SK-N-SH (cell line): ENCODE measurements at places on chromosomes 2 and 18. TPM values are rescaled to one million over a fixed set of nuclear protein-coding genes. Genes with fewer than 3 reads are reported as not detected.

GRCh38 chr2:132941296-132942020, 271.5 kb upstream of the LYPD1 start:
- DNase-seq, result no peak

DNA sequence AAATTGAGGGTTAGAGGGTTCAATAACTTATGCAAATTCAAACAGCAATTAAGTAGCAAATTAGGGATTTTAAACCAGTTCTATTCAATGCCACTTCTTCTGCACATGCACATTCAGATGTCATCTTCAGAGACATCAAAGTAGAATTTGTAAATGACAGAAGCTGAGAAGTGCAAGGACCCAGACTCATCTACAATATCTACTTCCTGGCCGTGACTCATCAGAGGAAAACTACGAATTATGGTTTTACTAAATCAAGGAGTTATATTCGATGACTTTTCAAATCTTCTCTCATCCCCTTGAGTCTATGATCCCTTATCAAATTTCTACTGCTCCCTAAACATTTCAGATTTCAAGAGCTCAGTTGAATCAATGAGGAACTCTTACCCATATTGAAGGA, 20.0 kb upstream of the STAT4 start:
- no peak for DNase-seq

DNA sequence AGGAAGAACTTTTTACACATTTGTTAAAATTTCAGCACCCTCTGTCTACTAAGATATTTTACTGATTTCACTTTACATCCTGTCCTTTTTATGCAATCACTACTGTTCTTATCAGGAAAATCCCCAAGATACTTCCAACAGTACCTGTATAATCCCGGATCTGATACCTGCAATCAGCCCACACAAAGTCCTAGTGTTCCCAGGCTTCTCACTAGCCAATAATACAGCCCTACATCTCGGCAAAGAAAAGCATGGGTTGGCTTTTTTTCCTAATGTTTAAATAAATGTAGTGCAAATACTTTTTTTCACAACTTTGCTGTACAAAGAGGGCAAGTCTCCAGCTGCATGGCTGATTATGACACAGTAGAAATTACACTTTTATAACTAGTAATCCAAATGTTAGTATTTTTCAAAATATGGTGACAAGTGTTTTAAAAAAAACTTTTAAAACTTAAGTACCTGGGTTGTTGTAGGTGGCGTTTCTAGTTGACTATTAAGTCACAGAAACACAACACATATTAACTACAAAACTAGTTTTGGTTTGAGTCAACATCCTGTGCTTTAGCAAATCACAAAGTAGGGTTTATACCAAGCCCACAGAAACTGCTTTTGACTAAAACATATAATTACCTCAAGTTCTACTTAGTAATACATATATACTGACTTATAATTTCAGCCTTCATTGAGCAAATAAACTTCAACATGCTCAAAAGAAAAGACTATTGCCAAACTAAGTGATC, 19.5 kb downstream of the CNOT11 start:
- no peak for DNase-seq

DNA sequence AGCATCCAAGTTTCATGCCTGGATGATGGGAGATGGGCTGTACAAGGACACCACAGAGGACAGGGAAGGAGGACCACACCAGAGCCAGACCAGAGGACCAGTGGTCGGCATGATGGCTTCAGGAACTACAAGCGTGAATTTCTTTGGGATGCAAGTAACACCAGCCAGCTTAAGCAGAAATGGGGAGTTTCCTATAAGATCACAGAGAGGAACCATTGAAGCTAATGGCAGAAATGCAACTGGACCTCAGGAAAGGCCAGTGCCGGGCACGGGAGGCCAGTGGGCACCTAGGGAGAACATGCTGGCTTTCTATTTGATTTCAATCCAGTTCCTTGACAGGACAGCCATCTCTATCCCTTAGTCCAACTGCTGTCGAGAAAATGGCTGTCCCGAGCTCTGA, 145.4 kb downstream of the SH3BP4 start:
- DNase-seq, result no peak

- DNase-seq, result no peak
Observed at GRCh38 chr2:51998890-51999289, 967.0 kb upstream of the NRXN1 start.

DNA sequence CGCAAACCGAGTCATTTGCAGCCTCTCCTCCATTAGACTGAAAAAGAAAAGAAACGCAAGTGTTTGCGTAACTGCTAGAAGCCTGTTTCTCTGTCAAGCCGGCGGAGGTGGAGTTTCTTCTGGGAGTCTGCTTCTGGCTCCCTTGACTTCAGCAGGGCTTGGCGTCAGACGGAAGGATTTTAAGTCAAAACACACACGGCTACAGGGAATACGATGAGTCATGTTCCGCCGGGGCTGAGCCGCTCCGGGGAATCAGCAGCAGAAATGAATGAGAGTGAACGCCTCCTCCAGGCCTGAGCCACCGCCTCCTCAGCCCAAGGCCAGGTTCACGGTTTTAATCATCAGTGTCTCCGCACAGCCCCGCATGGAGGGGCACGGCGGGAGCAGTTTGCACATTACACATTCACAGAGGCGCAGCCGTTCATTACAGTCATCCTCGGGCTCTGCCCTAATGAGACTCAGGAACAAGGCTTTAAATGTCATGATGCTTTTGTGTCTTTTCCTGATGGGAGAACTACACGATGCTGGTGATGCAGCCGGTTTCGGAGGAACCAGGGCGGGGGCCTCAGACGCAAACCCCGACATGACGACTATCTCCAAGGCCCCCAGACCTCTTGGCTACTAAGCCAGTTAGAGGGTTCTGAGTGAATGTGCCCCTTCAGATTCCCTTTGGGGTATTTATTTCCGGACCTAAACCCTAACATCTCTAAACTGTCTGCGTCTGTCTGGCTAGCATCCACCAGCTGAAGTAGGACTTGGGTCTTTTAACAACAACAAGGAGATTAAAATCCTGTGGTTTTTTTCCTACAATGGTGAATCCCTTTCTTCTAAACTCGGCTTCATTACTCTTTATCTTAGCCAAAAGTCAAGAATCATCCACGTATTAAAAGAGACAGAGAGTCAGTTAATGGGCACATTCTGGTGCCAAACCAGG, 11.1 kb upstream of the SCG2 start:
- DNase-seq, result peak; percentile 69

- no peak for DNase-seq
Observed at GRCh38 chr2:29644949-29645348, 276.4 kb downstream of the ALK start.

DNA sequence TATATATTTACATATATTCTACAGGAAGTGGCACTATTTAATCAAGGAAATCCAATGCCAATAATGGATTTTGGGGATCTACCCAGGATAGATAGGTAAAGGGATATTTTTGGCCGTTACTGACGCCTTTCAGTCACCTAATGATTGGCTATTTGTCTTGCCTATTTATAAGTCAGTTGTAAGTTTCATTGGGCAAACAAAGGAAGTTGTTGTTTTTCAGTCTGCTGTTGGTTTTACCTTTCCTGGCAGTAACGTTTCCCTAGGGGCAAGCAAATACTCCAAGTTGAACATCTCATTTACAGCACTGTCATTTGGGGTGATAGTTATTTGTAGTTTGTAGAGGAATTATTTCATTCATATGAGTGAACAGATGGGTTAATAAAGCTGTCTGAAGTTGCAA, 17.0 kb upstream of the LANCL1 start:
- DNase-seq, result no peak

GRCh38 chr2:96775160-96775559, 14.5 kb downstream of the CNNM4 start:
- DNase-seq, result no peak

DNA sequence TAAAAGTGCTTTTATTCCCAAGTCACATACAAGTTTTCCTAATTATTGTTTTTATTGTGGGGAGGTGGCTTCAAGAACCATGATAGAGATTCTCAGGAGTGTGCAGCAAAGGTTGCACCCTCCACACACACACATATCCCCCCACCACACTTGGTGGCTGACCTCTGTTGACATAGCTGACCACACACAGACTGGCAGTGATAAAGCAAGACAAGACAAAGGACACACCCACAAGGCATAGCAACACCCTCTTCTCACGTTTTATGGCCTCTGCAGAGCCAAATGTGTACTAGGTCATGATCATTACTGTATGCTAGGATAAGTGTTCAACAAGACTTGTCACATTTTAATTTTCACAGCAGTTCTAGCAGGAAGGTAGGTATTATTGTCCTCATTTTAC, 143.0 kb upstream of the EPC2 start:
- DNase-seq, result no peak

DNA sequence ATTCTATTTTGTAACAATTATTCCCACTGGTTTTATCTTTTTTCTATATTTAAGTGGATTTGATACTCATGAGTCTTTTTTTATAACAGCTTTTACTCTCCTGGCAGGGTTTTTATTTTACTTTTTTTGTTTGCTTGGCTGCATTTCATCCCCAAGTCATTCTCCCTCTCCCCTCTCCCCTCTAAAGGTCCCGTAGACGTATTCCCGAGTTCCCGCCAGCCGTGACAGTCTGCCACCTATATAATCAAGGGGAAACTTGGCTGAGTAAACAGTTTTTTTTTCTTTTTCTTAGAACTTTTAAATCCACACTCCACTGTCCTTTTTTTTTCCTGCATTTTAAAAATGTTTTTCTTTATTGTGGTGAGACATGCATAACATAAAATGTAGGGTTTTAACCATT, 433.1 kb upstream of the HS6ST1 start:
- no peak for DNase-seq

DNA sequence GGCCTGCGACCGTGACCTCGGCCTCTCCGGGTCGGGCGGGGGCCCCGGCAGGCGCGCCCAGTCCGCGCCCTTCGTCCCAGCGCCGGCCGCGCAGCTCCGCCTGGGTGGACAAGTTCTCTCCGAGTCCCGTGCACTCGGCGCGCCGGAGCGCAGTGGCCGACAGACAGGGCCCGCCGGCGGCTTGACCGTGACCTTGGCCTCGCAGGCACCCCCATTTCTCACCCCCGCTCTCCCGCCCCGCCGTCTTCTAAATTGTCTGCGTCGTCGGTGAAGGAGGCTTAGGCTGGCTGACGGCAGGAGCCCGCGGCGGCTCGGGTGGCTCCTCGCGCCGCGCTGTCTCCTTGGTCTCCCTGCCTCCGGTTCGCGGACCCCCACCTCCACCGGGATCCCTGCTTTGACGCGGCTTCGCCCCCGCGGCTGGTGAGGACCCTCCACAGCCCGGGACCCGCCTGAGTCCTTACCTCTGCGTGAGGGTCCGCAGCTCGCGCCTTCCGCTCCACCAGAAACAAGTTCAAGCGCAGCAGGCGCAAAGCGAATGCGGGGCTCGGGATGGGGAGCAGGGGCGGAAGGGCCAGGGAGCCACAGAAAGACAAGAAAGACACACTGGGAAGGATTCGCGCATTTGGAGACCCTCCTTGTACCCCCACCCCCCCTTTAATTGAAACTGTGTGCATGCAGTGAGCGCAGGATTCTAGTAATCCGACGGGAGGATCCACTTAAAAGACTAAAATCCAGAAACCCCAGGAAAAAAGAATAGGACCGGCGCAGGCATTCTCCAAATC, 4.0 kb downstream of the PTGR3 start:
- no peak for DNase-seq

DNA sequence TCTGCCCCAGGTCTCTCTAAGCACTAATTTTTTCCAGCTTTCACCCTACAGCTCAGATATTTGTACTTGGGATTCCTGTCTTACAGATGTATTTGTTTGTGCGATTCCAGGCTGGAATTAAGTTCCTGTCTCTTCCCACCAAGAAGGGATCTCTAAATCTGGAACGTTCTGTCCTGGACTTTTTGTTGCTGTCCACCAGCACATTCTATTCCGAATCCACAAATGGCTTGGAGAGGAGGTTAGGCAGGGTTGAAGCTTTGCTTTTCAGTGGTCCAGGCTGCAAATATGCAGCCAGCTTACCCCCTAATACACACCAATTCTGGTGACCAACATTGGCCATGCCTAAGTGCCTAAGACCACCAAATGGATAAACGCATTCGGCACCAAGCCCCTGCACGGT, 315.0 kb downstream of the TNS1 start:
- DNase-seq, result no peak

- no peak for DNase-seq
Observed at GRCh38 chr2:151056870-151057269, 204.8 kb downstream of the RBM43 start.

DNA sequence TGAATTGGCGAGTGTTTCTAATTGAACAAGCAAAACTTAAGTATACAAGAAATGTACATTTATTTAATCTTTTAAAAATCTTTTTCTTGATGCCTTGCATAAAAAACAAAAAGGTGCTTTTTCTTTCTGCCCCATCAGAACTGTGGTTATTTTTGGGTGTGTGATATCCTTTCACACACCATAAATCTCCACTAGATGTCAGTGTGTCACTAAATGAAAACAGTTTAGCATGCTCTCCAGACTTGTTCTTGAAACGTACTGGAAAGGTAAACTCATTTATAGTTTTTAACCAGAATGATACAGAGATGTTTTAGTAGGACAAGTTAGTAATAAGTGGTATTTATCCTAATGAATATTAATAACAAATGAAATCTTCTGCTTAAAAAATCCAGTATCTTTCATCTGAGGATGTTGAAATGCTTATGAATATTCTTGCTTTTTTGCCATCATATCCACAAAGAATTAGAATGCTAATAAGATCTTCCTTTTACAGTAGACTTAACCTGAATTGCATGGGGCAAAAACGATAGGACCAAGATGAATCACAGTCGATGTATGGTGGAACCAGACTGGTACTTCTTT, 96.8 kb downstream of the UBE2E3 start:
- DNase-seq, result peak; percentile 37

Gene ALPP
- not detected in 2 replicates for polyA plus RNA-seq

Gene CCDC195
- not detected in 2 replicates for polyA plus RNA-seq

Gene MAP3K19
- not detected in 2 replicates for polyA plus RNA-seq

Gene STON1
- 4.2 and 5.7 TPM in 2 replicates for polyA plus RNA-seq

Gene ALK
- polyA plus RNA-seq, result 0.30 and 0.55 TPM in 2 replicates
